ENCODE measurements at places on chromosomes 4 and X.

DNA sequence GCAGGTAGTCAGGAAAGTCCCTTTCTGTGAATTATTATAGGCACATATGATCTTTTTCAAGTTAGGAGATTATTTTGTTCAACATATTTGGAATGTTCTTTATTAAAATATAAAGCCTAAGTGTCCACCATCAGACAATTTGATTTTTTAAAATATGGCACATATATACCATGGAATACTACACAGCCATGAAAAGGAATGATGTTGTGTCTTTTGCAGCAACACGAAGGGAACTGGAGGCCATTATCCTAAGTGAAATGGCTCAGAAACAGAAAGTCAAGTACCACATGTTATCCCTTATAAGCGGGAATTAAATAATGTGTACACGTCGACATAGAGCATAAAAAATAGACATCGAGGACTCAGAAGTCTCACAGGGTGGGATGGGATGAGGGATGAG is 73.0 kb downstream of the DHRSX start:
- DNase-seq = no peak

- no peak for DNase-seq
These were observed 648 bp downstream of the GRK4 start for GRCh38 chr4:2963966-2964471.

DNA sequence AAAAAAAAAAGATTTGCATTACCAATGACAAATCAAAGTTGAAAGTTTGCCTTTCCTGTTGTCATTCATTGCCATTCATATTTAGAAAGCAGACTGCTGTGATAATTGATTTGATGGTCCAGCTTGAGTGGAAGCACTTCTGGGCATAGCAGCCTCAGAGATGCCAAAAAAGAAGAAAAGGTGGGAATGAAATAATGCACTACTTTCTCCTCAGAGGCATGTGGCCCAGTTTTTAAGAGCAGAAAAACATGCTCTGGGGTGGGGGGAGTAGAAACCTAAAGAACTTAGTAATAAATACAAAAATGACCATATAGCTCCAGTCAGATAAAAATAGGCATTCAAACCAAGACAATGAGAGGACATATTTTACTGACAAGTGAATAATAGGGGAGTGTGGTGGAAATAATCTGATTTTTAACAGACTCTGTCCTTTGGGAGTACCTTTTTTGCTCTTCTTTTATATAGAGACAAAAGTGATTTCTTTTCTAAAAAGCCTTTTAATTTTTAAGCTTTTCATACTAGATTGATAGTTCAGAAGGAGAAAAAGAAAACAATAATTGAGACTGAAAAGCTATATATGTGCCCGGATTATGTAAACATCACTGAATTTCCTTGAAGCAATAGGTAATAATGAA is 599.1 kb downstream of the RPA4 start:
- no peak for DNase-seq

- no peak for DNase-seq
These were observed 82.8 kb upstream of the HPF1 start for GRCh38 chr4:169840554-169840953.

DNA sequence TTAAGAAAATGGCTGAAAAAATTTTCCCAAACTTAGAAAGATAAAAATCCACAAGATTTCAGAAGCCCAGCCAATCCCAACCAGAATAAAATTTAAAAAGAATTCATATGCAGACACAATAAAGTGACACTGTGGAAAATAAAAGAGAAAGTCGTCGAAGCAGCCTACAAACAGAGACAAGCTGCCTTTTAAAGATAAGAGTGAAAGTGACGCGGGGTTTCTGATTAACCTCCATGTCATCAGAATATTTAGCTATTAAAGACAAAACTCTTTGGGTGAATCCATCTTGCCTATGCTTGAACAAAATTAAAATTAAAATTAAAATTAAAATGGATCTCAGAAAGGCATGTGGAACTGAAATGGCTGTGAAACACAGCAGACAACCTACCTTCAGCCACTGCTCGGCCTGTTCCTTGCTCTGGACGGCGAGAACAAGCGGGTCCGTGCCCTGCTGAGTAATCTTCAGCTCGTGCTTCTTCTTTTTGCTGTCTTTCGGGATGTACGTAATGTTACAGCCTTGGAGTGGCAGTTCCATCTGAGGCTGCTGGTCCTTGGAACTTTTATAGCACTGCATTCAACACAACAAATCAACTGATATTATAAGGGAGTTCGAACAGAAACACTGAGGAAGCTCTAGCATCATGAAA is 101.4 kb downstream of the AFAP1 start:
- no peak for DNase-seq

- no peak for DNase-seq
These were observed 80.2 kb downstream of the CNGA2 start for GRCh38 chrX:151814767-151815166.

GRCh38 chrX:38514016-38514854 is 47.1 kb upstream of the TSPAN7 start:
- no peak for DNase-seq

DNA sequence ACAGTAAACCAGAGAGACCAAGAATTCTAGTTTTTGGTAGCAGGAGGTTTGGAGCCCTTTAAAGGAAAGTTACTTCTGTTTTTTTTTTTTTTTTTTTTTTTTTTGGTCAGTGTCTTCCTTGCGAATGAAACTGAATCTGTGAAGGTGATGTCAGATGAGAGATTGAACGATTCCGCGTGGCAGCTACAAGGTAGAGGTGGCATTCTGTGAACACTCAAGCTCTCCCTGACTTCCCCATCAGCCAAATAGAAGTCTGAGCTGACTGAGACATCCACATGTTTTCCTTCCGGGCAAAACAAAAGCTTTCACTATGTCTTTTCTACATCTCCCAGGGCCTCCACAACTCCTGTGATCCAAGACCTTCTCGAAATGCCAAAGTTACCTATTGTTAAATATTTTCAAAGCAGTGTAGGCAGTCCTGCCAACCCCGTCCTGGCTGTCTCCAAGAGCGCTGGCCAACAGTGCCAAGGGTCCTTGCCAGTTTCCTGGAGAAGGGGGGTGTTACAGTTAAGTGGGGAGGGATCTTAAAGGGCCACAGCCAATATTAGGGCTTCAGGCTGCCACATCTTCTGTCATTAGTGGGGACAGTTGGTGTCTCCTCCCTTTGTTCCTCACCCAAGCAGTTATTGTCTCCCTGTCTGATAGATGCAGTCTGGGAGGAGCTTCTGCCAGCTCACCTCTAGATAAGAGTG is 102.9 kb upstream of the SLC34A2 start:
- DNase-seq = no peak

GRCh38 chrX:39830414-39830813 is 267.3 kb downstream of the BCOR start:
- no peak for DNase-seq

GRCh38 chr4:127558088-127558487 is 74.7 kb upstream of the INTU start:
- DNase-seq = no peak

- no peak for DNase-seq
These were observed 185.8 kb upstream of the SLIT2 start for GRCh38 chr4:20065952-20066351.
